ENCODE measurements at places on chromosomes 2 and 18.

DNA sequence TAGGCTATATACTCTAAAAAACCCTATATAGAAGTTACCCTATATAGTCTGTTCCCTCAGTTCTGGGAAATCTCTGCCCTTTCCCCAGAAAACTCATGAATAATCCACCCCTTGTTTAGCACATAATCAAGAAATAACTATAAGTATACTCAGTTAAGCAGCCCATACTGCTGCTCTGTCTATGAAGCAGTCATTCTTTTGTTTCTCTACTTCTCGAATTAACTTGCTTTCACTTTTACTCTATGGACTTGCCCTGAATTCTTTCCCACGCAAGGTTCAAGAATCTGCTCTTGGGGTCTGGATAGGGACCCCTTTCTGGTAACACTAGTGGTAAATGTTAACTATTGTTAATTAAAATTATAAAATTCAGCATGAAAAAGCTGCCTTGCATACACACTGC is 17.4 kb upstream of the AP1S3 start:
- DNase-seq, result no peak

DNA sequence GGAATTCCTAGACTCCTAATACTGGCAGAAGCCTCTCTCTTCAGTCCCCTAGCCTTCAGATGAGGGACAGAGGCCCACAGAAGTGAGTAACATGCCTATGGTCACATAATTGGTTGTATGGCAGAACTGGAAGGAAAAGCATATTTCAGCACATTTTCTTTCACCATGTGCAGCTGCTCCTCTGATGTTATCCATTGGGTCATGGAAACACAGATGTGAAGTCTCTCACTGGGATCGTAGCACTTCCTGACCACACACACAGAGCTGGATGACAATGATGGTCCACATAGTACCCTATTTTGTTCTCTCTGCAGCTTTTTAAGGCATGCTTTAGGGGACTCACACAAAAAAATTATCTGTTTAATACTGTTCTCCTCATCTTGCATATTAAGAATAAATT is 24.5 kb downstream of the MYO3B start:
- no peak for DNase-seq

DNA sequence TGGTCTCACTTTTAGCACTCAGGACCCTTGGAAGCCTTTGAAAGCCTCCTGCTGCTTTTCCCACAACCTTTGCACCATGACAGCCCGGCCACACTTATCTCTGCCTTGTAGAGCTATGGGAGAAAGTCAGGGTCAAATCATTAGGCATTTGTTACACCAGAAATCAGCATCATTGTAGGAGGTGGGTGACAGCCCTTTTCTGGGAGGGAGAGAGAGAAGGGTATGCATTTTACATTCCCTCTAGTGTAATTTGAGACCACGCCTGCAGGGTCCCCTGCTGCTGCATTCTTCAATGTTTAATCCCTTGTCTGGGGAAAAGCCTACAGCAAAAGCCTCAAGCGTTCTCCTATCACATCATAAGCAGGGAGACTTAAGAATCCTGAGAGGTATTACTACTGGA is 766.8 kb upstream of the FAM98A start:
- no peak for DNase-seq

GRCh38 chr2:26193578-26194231 is 20.8 kb downstream of the GAREM2 start:
- DNase-seq, result no peak

- DNase-seq, result no peak
Observed at GRCh38 chr2:186531257-186531775, 45.3 kb downstream of the ZC3H15 start.

GRCh38 chr18:58838165-58838860 is 26.4 kb upstream of the ZNF532 start:
- DNase-seq, result no peak

- no peak for DNase-seq
Observed at GRCh38 chr18:9885170-9886004, at the start of gene TXNDC2. Gene TXNDC2 (plus strand): TSS chr18:9885973. CDS start chr18:9886681, 708 bp downstream.

- DNase-seq, result no peak
Observed at GRCh38 chr2:237702441-237703391, 75.3 kb downstream of the LRRFIP1 start.

GRCh38 chr2:229715895-229716507 is 1.6 kb upstream of the DNER start:
- DNase-seq, result no peak

DNA sequence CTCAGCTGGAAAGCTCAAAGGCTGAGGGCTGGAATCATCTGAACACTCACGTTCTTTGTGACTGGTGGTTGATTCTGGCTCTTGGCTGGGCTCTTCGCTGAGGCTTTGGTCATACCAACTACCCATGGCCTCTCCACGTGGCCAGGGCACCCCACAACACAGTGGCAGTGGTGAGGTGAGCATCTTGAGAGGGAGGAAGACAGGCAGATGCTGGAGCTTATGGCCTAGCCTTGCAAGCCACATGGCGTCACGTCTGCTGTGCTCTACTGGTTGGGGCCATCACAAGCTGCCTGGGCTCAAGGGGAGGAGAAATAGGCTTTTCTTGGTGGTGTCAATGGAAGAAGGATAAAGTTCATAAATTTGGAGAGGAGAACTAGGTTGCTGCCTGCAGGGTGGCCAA is 19.6 kb downstream of the LPIN1 start:
- DNase-seq, result no peak

DNA sequence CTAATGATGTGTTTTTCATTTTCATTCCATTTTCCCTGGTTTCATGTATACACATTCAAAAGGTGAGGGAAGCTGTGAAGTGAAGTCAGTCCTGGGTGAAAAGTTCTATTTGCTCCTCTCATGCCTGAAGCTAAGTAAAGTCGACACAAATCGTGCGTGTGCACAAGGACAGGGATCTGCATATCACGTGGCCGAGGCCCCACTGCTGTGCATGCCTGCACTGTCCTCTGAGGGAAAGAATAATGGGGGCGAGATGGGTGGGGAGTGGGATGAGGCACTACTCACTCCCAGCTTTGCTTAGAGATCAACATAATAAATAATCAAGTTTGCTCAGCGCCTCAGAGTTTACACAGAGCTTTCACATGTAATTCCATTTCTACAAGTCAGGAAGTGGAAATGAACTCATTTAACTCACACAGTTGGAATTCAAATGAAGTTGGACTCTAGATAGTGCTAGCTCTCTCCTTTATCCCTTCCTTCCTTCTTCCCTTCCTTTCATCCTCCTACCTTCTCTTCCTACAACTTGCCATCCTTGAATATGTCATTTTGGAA is 5.1 kb upstream of the PTPRM start:
- DNase-seq, result no peak

DNA sequence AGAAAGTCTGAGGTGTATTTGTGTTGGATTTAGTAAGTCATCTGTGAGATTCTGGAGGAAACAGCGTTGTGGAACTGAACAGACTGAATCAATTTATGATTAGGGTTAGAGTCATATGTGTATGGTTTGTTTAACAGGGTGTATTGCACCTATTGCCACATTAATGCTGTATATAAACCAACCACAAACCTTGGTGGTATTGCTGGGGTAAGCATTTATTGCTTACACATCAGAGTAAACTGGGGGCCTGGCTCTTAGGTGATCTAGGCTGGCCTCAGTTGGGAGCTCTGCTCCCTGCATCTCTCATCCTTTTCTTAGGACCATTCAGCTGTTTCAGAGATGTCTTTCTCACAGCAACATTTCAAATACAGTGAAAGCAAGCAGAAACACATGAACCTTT is 59.7 kb upstream of the GRB14 start:
- no peak for DNase-seq

GRCh38 chr2:84885111-84885510 is 4.2 kb upstream of the TRABD2A start:
- no peak for DNase-seq

GRCh38 chr18:80037869-80038630 is 3.8 kb downstream of the RBFA start:
- no peak for DNase-seq

GRCh38 chr2:43052944-43053306 is 173.5 kb downstream of the ZFP36L2 start:
- DNase-seq, result no peak

- DNase-seq, result no peak
Observed at GRCh38 chr2:163703386-163703785, 32.4 kb downstream of the FIGN start.

DNA sequence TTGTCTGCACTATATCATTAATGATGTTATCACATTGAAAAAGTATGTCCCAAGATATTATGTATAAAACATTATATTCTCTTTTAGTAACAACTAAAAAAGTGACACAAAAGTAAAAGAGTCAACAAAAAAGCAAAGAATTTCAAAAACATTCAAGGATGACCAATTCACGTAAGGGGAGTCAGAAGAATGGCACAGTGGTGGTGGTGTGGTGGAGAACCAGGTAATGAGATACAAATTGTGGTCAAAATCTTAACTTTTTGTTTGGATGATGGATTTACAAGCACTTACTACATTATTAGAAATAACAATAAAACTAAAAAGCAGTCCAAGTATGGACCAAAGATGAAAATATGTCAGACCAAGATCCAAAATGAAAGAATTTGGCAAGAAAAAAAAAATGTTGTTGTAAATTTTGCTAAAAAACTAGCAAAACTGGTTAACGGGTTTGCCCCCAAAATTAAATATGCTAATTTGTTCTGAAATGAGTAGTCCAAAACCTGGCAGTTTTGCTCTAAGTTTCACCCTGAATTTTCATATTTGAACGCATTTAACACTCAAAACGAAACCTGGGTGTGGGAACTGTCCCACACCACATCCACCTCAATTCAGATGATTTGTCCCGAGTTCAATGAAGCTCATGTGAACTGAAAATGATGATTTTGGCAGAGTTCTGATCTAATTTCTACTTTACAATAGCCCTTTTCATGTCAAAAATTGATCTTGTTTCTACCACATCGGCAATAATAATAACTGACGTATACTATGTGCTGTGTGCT is 135.8 kb downstream of the IKZF2 start:
- DNase-seq, result no peak

DNA sequence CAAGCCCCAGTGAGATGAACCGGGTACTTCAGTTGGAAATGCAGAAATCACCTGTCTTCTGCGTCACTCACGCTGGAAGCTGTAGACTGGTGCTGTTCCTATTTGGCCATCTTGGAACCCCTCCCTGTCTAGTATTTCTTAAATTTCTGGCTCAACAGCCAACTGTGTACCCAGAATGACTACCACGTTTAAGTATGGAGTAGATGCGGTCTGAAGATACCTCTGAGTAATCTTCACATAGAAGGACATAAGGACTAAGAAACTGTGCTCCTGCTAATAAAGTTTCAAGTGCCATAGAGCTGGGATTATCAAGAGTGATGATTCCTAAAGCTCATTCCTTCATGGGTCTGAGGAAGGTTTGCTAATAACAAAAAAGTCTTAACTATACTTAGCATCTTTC is 20.4 kb downstream of the TRAK2 start:
- DNase-seq, result no peak

DNA sequence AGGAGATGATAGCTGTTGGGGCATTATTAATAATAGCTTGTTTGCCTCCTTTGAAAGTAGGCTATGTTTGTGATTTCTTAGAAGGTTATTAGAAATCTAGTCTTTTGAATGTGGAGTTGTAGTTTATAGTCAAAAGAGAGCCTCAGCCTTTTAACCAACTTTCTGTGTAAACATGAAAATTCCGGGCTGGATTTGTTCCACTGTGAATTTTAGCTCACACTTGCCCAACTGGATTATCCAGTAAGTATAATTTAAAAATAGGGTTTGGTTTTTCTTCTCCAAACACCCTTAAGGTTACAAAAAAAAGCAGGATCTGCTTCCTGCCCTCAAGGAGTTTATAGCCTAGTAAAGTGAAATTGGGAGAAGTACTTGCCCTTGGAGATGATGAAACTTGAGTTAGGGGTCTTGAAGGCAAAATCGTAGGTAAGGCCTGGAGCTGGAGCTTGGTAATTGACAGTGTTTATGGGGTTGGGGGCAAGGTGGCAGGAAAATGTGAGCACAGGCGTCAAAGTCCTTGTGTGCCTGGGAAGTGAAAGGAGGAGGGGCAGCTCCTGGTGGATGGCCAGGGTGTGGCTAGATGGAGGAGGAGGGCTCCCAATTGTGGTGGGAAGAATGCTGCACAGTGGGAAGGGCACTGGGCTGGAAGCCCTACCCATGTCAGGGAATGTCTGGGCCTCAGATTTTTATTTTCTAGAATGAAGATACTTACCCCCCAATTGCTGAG is 21.3 kb downstream of the ITGA6 start:
- no peak for DNase-seq

DNA sequence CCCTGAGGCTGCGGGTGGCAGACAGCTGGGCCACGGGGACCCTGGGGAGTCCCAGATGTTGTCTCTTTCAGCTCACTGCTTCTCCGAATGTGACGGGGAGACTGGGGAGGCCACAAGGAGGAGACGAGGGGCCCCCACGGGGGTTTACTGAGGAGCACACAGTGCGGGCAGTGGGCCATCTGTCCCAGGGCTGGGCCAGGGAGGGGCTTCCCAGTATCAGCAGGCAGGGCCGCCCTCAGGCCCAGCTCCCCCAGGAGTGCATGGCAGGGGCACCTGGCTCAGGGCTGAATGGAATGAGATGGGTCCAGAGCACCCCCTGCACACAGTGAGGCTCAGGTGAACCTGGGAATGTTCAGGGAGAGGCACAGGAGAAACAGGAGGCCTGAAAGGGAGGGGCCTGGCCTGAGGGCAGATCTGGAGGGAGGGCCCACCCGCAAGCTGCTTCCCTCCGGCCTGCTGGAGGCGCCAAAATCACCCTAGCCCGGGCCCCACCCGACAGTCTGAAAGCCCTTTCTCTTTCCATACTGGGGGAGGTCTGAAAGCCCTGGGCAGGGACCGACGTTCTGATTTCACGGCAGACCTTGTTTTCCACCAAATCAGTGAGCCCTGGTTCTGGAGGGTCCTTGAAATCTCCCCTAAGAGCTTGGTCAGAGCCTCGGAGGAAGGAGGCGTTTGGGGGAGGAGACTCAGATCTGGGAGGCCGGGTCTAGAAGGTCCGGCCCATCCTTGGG is 35.5 kb upstream of the PTMA start:
- no peak for DNase-seq

DNA sequence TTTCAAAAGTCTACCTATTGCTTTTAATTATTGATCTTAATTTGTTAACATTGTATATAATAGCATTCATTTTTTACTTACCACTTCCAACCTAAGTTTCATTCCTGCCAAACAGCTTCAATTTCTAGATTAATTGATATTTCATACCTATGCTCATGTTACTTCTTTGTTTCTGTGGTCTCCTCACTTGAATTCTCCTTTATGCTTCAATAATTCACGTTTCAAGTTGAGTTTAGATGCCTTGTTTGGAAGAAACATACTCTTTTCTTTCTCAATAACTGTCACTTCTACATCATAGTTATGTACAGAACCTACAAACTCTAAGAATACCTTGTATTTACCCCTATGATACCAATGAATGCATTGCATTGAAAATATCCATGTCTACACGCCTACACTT is 862.2 kb upstream of the LRATD1 start:
- no peak for DNase-seq

Measured in activated naive CD4-positive, alpha-beta T cell (primary cell).